Vagina (tissue), 2 donors: ENCODE measurements at places on chromosomes 4 and X.

GRCh38 chrX:10233173-10233572, 76.4 kb downstream of the CLCN4 start:
- DNase-seq: no peak

GRCh38 chr4:129358571-129358970, 262.6 kb downstream of the C4orf33 start:
- no peak for DNase-seq

GRCh38 chr4:36256398-36256891, 12.1 kb upstream of the ARAP2 start:
- DNase-seq: no peak

DNA sequence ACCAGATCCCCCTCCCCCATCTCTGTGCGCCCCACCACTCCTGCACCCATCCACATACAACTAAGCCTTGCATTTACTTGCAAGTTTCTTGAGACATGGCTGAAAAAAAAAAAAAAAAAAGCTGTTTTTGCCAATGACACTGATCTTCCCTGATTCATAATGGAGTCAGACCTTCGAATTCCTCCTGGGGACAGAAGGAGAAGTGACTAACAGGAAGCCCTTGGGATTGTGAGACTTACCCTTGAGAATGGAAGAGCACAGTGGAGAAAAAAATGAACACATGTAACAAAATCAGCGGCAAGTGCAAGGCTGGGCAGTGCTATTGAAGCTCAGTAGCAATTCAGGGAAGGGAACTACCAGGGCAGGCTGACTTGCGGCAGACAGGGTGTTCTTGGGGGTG, 288.4 kb downstream of the BCOR start:
- DNase-seq: no peak

GRCh38 chr4:67658302-67658701, 42.7 kb downstream of the UBA6 start:
- DNase-seq: no peak

- DNase-seq: no peak
These were observed 295.3 kb upstream of the CTSO start for GRCh38 chr4:156248917-156249316.

- DNase-seq: no peak
These were observed 14.6 kb downstream of the ATP10D start for GRCh38 chr4:47499700-47500099.

- no peak for DNase-seq
These were observed 9.9 kb upstream of the SPON2 start for GRCh38 chr4:1182313-1182712.

GRCh38 chr4:114417214-114417613, 181.4 kb upstream of the UGT8 start:
- DNase-seq: no peak

DNA sequence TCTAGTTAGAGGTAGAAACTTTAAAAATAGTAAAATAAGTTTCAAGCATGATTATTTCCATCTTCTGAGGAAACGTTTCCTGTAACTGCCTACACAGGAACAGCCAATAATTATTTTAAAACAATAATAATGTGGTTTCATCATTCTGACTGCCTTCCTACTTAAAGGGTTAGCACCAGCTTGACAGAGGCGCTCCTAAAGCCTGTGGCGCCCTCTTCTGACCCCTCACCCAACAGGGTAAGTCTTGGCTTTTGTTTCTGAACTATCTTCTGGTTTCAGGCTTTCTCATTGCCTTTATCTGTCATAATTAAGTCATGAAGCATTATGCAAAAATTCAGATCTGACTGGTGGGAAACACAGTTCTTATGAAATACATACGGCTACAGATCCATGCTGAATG, 96.7 kb downstream of the ITM2A start:
- no peak for DNase-seq

DNA sequence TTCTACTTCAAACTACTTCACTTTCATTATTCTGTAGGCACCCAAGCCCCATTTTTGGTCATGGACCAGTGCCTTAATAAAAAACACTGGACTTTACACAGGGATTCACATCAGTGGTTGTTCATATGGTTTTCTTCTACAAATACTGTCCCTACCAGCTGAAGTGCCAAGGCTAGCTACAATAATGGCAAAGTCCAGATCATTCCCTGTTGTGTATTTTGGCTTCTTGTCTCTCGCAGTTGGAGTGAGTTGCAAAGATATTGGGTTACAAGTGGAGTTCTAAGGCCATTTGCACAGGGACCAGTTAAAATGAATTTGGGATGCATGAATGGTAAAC, 16.7 kb upstream of the ANKRD17 start:
- no peak for DNase-seq

- no peak for DNase-seq
These were observed 33.5 kb upstream of the CYBB start for GRCh38 chrX:37746218-37746941.

- DNase-seq: no peak
These were observed 73.9 kb downstream of the NSG1 start for GRCh38 chr4:4460759-4461158.

- no peak for DNase-seq
These were observed 56.7 kb downstream of the NAF1 start for GRCh38 chr4:163109967-163110366.

DNA sequence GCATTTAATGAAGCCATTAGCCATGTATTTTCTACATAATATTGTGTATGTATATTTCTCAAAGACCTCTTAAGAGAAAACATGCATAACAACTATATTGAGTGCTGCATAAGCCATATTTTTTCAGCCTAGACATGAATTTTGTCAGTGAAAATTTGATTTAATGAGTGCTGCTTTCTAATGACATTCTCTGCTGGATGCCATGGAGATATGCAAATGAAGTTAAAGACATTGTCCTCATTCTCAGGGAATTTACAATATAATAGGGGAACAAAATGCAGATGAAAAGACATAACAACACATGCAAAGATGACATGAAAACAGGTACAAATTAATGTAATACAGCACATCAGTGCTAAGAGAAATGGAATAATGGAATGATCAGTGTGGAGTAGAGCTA, 118.7 kb downstream of the ATOH1 start:
- no peak for DNase-seq

DNA sequence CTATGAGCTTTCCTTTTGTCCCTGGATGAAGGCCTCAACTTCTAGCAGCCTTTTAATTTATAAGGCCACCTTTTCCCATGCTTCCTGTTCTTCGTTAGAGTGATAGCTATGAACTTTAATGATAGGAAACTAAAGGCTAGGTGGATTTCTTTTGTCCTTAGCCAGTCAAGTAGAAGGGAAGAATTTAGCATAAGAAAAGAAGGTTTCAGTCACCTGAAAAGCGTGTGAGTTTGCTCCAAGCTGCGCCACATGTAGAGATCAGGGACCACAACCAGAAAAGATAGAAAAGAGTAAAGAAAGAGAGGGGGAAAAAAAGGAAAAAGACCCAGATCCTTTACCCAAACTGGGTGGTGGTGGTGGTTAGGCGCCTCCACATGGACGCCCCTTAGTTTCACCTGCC, 28.6 kb downstream of the LUZP4 start:
- no peak for DNase-seq

GRCh38 chr4:14862891-14863290, 139.4 kb upstream of the CPEB2 start:
- DNase-seq: no peak

DNA sequence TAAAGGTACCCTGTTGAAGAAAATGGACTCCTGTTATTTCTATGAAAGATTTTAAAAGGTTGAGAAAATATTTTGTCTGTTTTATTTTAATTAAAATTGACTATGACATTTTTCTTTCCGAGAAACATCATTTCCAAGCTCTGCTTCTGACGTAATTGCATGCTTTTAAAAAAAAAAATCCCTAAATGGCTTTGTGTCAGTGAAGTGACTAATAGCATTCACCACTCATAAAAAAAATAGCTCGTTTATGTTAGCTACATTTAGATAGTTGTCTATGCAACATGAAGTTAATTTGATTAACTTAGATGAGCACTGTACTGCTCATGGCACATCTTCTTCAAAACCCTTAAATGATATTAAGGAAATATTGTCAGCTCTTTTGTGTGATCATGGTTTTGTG, 105.1 kb upstream of the KLHL13 start:
- no peak for DNase-seq

DNA sequence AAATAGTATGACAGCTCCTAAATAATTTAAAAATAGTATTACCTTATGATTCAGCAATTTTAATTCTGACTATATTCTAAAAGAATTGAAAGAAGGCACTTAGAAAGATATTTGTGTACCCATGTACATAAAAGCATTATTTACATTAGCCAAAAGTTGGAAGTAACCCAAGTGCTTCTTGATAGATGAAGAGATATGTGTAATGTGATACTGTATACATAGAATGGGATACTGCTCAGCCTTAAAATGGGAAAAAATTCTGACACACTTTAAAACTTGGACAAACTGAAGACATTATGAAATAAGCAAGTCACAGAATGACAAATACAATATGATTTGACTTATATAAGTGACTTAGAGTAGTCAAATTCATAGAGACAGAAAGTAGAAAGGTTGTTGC, 112.2 kb downstream of the IDS start:
- DNase-seq: no peak

DNA sequence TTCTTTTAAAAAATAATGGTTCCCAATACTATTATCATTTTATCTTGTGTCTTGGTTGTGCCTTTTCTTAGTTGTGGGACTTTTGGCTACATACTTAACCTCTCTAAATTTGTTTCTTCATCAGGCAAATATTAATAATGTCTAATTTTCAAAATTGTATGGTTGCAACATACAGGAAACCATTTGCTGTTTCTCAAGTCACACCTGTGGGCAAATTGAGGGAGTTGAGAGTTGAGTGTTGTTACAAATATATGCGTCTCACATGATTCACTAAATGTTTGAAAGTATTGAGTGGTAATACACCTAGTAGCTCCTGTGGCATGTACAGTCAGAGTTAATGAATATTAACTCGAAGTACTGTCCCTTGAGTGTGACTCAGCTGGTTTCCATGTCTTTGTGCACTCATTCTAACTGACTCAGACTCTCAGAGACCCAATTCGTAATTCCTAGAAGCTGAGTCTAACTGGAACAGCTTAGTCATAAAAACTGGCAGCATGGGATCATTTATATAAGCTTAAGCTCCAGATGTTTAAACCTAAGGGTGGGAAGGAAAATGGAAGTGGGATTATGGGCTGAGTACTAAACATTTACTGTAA, 802.4 kb downstream of the TRIML1 start:
- no peak for DNase-seq

- DNase-seq: no peak
These were observed 132.2 kb downstream of the IDS start for GRCh38 chrX:149372866-149373265.

- DNase-seq: no peak
These were observed 4.5 kb downstream of the GTPBP6 start for GRCh38 chrX:314049-314448.

DNA sequence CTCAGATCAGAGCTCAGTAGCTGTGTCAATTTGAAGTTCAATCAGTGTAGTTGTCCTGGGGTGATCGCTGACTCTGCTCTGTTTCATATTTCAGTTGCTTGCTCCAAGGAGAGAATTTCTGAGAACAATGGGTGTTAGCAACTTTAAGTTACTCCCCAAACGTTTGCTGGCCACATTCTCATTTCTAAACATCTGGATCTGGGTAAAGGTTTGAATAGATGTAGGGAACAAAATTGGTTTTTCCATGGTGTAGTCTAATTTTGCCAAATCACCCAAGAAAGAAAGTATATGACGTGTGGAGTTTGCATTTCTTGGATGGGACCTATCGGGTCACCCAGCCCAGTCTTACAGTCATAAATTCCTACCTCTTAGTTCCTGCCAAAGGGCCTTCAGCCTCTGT, 103.7 kb downstream of the AKAP4 start:
- DNase-seq: no peak

DNA sequence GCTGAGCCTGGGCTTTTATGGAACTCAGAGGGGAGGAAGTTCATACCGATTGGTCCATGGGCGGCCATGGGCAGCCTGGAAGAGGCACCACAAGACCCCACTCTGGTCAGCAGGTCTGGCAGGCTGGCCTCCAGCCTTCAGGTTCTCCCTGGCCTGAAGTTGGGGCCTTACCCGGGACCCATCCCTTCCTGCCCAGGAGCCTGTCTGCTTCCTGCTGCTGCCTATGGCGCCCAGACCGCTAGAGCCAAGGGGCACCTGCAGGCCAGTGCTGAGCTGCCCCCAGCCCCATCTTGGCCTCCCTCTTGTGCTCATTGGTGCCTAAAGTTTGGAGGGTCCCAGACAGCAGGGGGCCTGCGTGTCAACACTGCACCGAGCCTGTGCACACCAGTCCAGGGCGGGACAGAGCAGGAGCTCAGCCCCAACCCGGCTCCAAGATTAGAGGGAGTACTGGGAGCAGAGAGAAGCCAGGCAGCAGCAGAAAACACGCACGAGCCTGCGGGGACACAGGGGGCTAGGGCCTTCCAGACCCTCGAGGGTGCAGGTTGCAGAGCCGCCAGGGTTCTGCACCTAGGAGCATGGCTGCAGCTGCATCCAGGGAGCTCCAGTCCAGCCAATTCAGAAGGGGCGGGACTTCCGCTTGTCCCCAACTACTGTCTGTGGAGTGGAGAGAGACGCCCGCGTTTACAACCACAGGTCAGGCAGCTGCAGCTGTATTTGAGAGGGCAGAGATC, 30.7 kb upstream of the ZNF280C start:
- DNase-seq: no peak

- DNase-seq: no peak
These were observed 320.6 kb downstream of the ARHGAP10 start for GRCh38 chr4:148052448-148052847.

GRCh38 chr4:15725608-15726007, 22.7 kb downstream of the BST1 start:
- DNase-seq: no peak

- no peak for DNase-seq
These were observed 43.6 kb downstream of the RBM47 start for GRCh38 chr4:40586034-40586433.

DNA sequence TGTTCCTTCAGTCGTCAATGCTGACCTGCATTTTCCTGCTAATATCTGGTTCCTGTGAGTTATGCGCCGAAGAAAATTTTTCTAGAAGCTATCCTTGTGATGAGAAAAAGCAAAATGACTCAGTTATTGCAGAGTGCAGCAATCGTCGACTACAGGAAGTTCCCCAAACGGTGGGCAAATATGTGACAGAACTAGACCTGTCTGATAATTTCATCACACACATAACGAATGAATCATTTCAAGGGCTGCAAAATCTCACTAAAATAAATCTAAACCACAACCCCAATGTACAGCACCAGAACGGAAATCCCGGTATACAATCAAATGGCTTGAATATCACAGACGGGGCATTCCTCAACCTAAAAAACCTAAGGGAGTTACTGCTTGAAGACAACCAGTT, 12.6 kb downstream of the TLR8 start:
- no peak for DNase-seq

GRCh38 chrX:141814213-141814857, 23.8 kb upstream of the MAGEC3 start:
- DNase-seq: no peak

GRCh38 chr4:57077550-57078343, 32.4 kb downstream of the IGFBP7 start:
- DNase-seq: no peak
